ENCODE measurements at places on chromosomes 12 and 14.

DNA sequence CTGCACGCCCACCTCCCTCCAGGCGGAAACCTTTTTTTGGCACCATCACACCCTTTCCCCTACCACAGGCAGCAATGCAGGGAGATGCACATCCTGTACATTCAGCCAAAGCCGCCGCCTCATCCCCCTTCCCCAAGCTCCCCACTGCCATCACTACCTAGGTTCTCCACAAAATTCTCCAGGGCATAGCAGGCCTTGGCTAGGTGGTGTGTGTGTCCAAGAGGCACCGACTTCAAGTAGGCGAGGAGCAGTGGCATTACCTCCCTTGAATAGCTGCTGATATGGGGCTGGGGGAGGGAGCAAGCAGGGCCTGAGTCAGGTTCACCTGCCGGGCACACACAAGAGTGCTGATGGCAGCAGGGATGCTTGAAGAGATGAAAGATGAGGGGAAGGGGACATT, 3.6 kb downstream of the IPO4 start:
- no peak for DNase-seq

DNA sequence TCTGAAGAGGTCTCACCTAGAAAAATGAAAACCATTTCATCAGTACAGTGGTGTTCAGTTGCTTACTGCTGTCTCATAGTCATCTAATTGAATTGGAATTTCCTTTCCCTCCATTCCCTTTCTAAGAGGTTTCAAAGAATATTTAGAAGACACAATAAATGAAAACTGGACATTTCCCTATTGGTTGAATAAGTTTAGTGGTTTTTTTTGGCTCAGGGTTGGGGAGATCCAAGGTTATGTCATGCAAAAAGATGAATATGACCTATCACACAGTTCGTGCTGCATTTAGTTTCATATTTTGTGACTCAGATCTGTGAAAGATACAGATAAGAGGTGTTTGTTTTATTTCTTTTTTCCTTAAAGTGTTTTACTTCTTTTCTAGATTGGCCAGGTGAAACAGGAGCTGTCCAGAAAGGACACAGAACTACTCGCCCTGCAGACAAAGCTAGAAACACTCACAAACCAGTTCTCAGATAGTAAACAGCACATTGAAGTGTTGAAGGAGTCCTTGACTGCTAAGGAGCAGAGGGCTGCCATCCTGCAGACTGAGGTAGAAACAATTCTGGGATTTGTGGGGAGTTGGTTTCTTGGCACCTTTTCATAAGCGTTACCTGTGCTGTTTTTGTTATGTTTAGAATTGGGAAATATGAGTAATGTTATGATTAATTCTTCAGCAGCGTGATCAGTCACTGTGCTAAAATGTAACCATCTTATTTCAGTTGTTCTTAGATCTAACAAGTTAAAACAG, 124.6 kb downstream of the ERC1 start:
- peak; percentile 83 for DNase-seq

DNA sequence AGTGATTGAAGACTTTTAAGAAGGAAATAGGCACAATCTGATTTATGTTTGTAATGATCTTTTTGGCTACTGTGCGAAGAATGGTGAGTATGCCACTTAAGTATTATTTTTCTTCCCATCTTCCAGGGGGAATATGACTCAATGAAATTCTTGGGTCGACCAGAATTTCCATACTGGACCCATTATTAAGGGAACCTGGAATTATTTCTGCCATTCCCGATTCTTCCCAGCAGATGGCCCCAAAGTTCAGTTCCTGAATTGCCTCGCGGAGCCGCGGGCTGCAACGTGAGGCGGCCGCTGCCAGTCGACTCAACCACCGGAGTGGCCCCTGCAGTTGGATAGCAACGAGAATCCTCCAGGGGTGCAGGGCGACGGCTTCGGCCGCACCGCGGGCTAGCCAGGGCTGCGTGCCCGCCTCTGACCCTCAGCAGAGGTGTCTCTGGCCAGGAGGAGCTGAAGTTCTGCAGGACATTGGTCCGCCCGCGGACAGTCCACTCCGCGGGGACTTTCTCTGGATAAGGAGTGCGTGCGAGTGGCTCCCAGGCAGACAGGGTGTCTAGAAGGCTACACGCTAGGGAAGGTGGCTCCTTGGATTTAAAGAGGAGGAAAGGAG, 628 bp upstream of the TSHR start:
- peak; percentile 92 for DNase-seq

- DNase-seq, result peak; percentile 99
Measured at GRCh38 chr14:68979021-68979721, at the start of gene ACTN1. TSS of gene ACTN1 (minus strand) at chr14:68979302. CDS start at chr14:68979056, 246 bp downstream.

DNA sequence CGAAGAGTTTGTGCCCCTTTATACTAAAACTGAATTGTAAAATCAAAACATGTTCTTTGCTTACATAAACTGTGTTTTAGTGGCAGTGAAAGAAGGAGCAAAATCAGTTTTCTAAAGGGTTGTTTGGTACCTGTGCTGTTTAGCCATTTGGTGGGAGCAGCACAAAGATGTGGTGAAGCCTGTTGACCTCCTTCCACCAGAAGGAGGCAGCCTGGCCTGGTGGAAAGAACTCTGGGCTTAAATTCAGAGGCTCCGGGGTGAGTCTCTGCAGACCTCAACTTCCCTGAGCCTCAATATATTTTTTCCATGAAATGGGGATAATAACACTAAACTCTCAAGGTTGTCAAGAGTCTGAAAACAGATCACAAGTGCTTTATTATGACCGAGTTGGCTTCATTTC, 502.5 kb downstream of the VRK1 start:
- no peak for DNase-seq

DNA sequence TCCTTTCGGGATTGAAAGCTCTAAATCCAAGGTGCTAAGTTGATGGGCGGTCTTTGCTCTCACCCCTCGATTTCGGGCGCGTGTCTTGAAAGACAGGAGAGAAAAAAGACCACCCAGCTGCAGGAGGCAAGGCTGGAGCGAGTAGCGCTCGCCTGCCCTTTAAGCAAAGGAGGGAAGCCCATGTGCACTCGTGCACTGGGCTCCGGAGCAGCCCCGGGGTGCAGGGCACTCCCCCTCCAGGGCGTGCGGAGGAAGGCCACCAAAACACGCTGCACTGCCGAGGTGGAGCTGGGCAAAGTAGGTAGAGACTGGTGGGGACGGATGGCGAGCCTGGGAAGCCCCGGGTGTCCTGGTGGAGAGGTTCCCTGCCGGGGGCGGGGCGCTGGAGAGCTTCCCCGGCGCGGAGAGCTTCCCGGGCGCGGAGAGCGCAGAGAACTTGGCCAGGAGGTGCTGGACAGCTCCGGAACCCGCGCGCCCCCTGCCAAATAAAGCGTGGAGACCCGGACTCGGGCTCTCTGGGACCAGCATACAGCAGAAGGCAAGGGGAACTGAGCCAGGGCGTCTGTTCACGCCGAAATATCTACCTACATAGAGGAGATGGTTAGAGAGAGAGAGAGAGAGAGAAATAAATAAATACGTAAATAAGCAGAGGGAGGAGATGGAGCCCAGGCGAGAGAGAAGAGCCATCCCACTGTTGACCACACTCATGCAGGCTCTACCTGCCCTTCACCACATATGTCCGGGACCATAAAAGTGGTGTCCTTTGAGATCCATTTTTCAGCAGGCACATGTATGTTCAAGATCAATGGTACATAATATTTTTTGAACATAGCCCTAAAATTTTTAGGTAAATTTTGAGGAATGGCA, 662 bp upstream of the NELL2 start:
- peak; percentile 23 for DNase-seq

GRCh38 chr12:62789851-62790250, 145.1 kb downstream of the PPM1H start:
- no peak for DNase-seq

DNA sequence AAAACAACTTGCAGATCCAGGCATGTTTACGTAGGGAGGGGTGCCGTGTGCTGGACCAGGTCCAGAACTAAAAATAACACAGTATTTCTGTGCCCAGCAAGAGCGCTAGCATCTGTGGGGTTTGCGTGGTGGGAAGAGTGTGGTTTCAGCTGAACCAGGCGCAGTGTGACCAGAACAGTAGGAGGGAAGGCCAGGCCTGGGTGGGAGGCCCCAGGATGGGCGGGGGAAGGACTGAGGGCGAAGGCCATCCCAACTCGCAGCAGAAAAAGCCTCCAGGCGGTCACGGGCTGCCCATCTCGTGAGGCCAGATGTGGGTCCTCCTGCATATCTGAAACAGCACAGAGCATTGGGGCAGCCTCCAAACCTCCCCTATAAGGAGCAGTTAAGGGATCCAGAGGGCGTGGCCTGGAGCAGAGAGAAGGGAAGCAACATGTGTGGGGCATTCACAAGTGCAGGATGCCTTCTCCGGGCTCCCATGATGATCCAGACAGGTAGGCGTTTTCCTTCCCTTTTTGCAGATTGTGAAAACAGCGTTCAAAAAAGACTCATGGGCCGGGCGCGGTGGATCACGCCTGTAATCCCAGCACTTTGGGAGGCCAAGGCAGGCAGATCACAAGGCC, 17.8 kb upstream of the CD9 start:
- peak; percentile 71 for DNase-seq

DNA sequence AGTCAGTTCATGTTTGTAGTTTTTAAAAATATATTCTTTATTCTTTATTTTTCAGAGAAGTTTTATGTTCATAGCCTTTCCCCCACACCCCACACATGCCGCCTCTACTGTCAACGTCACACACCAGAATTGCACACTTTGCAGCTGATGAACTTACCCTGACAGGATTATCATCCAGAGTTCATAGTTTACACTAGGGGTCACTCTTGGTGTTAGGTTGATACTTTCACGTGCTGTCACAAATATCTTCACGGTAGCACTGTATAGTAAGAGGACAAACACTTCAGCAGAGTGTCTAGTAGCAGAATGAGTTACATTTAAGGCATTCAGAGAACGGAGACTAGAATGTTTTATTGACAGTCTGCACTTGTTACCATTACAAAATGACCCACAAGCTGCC, 5.1 kb downstream of the DPPA3 start:
- peak; percentile 12 for DNase-seq

- no peak for DNase-seq
Measured at GRCh38 chr14:103630364-103631108, 1.5 kb downstream of the KLC1 start.

GRCh38 chr12:120013659-120014380, 24.8 kb downstream of the BICDL1 start:
- DNase-seq, result no peak

DNA sequence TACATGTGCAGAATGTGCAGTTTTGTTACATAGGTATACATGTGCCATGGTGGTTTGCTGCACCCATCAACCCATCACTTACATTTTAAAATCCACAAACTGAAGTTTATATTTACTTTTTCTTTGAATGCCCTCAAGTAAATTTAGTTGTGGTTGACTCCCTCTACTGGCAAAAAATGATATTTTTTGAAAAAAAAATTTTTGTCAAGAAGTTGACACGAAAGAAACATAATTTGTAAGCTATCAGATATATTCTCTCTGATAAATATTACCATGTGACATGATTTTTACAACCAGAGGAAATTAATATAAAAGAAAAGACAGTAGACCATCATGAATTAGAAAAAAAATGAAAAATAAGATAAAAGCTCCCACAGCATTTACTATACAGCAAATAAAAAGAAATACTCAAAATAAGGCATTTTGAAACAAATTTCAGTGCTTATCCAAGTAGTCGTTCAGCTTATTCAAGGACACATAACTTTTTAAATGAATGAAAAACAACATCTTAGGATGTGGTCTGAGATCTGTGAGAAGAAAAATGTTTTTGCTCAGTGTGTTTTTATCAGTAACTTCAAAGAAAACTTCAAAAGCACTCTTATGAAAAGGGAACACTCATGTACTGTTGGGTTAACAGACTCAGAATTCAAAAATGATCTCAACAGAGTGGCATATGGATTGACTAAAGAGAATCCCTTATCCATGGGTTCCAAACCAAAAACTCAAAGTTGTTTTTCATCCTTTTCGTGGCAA, 30.0 kb upstream of the GRIP1 start:
- DNase-seq, result peak; percentile 6

DNA sequence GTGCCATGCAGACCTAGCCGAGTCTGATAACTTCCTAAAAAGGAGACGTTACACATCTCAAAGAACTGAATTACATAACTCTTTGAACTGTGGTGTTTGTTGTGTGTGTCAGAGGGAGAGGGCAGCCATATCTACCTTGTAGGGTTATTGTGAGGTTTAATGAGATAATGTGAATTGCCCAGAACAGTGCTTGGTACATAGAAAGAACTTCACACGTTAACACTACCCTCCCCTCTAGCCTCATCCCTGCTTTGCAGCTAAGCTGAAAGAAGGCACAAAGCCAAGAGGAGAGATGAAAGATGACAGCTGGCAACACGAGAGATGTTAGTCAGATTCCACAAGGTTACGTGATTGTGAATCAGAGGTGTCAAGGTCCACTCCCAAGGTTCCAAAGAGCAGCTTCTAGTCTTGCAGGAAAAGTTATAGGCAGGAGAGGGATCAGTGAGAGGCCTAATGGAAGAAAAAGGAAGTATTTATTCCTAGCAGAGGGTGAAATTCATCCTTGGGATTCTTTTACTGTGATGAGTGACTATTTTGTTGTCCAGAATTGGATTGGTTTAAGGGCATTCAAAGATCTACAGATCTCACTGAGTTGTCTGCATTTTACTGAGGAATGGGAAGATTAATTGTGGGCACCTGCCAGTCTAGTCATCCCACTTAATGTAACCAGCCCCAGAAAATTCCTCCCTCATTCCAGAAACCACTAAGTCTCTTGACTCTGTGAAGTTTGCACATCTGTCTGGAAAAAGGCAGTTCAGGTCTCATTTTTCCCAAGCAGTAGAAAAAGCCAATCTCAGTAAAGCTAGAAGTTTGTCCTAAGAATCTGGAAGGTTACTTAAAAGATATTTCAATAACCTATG, 25.9 kb upstream of the WNK1 start:
- peak; percentile 51 for DNase-seq

DNA sequence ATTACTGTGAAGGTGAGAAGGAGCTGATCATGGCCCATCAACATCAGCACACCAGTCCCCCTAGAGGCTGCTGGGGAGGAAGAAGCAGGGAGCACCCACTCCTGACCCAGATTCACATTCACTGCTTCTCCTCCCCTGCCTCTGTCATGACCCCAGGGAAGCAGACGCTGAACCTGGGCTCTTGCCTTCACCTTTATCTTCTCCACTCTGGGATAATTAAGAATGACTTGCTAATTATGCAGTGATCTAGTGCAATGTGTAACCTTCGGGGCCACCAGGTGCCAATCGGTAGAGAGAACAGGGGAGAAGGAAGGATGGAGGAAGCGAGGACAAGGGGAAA, 44.4 kb upstream of the IQSEC3 start:
- no peak for DNase-seq

DNA sequence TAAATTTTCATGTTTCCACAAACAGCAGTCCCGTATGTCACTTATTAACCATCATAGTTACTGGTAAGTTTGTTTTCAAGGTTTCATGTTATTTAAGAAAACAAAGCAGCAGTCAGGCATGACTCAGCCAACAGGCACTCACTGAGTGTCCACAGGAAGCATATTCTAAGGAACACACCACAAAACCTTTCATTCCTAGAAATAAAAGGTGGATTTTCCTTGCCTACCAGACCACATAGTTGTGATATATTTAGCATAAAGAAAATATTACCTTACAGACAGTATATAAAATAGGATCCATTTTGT, 143.3 kb upstream of the AVPR1A start:
- DNase-seq, result peak; percentile 78

GRCh38 chr12:132292328-132293319, 36.8 kb downstream of the GALNT9 start:
- no peak for DNase-seq

GRCh38 chr12:109987615-109988014, 8.6 kb downstream of the GIT2 start:
- peak; percentile 35 for DNase-seq

GRCh38 chr14:53409969-53410368, 256.8 kb upstream of the DDHD1 start:
- DNase-seq, result peak; percentile 54

GRCh38 chr12:7634561-7634960, 31.1 kb downstream of the APOBEC1 start:
- DNase-seq, result no peak

GRCh38 chr12:74985986-74986319, 223.7 kb downstream of the KCNC2 start:
- DNase-seq, result no peak

Data from fibroblast of skin of right biceps (primary cell).